ENCODE measurements at places on chromosomes 6 and 20.

DNA sequence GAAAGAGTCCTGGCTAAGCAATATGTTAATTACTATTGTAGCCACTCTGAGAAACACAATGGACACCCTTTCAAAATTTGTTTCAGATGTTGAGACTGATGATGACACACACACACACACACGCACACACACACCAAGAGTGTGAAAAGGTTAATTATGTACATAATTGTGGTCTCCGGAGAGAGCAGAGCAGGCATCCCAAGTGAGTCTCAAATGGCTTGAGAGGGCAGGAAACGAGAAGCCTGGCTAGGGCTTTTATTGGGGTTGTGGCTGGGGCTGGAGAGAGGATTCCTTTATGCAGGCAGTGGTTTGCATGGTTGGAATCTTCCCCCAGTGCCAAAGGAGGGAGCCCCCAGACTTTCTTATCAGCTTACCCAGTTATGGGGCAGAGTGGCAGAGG lies 38.2 kb upstream of the NKX2-4 start:
- no peak for DNase-seq
- H3K4me1 ChIP-seq = peaks cover 3% of the 10 kb centered on the region
- no peak overlapping the region for H3K27ac ChIP-seq
- H3K27me3 ChIP-seq = no peaks in the 10 kb centered on the region
- no peaks in the 10 kb centered on the region for H3K36me3 ChIP-seq
- H3K4me3 ChIP-seq = no peak overlapping the region

DNA sequence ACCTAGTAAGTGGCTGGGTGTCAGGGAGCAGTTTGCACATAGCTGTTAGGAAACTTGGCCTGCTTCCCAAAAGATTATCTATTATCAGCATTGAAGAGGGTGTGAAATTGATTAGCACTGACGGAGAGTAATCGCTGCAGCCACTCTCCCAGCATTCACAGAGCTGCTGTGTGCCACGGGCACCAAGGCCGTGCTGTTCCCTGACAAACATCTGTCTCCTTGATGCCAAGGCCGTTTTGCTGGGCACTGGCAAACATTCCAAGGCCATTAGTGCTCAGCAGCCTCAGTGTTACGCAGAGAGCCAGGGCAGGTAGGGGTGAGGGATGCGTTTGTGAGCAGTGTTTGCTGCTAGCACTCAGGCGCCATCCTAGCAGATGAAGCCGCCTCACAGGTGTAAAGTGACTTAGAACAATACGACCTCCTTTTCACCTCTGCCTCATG lies 57.7 kb upstream of the VSTM2L start:
- no peak for DNase-seq
- H3K36me3 ChIP-seq = peaks cover 2% of the 10 kb centered on the region
- H3K27me3 ChIP-seq = no peaks in the 10 kb centered on the region
- peaks cover 1% of the 10 kb centered on the region for H3K4me1 ChIP-seq

DNA sequence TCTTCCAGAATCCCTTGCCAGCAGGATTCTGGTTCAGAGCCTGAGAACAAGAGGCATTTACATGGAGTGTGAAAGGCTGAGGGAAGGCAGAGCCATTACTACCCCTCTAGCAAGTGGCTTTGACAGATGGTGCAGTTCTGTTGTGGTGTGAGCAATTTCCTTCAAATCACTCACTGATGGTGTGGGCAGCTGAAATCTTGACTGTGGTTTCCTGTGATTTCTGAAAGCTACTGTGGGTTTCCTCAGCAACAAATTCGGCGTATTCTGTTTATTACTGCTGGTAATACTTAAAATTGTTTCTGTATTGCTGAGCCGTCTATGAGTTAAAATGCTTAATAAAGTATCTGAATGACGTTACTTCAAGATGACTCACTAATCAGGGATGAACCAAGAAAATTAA lies 181.5 kb upstream of the TCF21 start:
- H3K27me3 ChIP-seq = no peaks in the 10 kb centered on the region
- DNase-seq = no peak
- no peaks in the 10 kb centered on the region for H3K4me1 ChIP-seq

- DNase-seq = peak; percentile 45
- peaks cover 38% of the 10 kb centered on the region for H3K36me3 ChIP-seq
- H3K4me1 ChIP-seq = no peaks in the 10 kb centered on the region
- no peaks in the 10 kb centered on the region for H3K27me3 ChIP-seq
Observed at GRCh38 chr6:73515204-73515655, 5.6 kb downstream of the EEF1A1 start.

GRCh38 chr6:116564311-116564710 lies 7.0 kb upstream of the RWDD1 start:
- DNase-seq = no peak
- no peak overlapping the region for H3K4me3 ChIP-seq
- H3K4me1 ChIP-seq = no peaks in the 10 kb centered on the region
- H3K27ac ChIP-seq = no peak overlapping the region

Measured in H9 (cell line).